CD8-positive, alpha-beta memory T cell (primary cell): ENCODE measurements at places on chromosomes 7 and 10. TPM values are rescaled to one million over a fixed set of nuclear protein-coding genes. Genes with fewer than 3 reads are reported as not detected.

DNA sequence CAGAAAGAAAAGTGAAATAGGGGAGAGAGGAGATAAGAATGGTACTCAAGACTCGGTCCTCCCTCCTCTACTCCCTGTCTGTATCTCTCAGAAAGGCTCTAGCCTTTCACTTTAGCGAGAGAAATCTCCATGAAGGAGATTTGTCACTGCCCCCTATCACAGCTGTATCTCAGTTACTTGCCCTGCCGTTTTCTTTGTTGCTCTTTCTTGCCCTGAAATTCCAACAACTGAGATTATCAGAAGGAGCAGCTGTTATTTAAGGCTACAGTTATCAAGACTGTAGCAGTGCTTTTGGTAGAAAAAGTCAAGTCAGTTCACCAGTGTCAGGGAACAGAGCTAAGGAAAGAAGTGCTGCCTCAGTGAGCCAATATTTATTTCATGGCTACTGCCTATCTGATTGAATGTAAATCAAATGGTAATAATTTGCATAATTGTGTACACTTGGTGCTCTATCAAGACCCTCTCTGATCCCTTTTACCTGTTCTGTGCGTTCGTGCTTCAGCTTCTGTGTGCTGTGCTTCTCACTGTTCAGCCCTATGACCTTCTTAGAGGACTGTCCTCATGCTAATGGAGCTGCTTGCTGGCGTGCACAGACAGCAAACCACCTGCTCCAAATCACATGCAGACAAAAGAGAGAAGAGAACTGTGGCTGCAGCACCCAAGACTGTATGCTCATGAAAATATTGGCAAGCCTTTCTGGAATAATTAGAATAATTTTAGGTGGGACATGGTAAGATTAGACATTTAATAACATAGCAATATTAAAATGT is 180.2 kb upstream of the FAM3C start:
- DNase-seq = no peak

Gene LRRTM3
- not detected for polyA plus RNA-seq

Gene PIP
- not detected for polyA plus RNA-seq

- DNase-seq = peak; percentile 6
These were observed 457 bp downstream of the PLOD3 start for GRCh38 chr7:101216860-101217387.
